T-helper 2 cell (primary cell): ENCODE measurements at places on chromosomes 6 and 20.

- peak; percentile 18 for DNase-seq
Measured at GRCh38 chr20:46520976-46521579, 7.7 kb upstream of the ZNF334 start.

- no peak for DNase-seq
Measured at GRCh38 chr6:132520953-132521352, 8.0 kb upstream of the STX7 start.

DNA sequence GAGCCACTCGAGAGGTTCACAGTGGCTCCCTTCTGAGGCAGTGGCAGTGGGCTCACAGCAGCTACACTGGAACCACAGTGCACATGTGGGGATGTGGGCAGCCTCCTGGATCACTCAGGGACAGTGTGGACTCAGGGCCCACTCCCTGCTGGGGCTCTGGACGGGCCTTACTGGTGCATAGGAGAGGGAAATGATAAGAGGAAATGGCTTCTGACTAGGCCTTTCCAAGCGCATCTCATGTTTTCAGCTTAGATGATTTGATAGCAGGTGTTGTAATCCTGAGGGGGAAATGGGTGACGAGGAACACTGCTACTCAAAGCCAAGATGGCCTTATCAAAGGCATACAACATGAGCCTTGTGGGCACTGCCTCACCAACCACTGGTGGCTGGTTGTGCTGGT lies 44.0 kb downstream of the PANK2 start:
- DNase-seq, result no peak

DNA sequence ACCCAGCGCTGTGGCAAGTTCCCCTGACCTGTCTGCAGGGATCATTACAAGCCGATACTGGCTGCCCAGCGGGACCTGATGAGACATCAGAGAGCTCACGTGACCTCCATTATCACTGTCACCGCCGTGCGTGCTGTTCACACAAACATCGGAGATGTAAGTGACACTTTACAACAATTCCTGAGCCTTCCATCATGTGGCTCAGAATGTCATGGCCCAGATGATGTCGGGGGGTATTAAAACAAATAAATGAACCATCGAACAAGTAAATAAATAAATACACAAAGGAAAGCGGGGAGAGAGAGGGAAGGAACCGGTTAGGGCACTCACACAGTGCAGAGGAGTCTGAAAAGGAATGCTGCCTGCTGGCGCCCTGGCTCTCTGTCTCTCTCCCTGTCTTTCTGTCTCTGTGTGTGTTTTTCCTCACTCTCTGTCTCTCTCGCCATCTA lies 195.1 kb downstream of the BMP7 start:
- no peak for DNase-seq

- no peak for DNase-seq
Measured at GRCh38 chr6:117544716-117545115, 57.6 kb downstream of the GOPC start.

GRCh38 chr6:159493231-159493897 lies 199.7 kb downstream of the SOD2 start:
- no peak for DNase-seq

DNA sequence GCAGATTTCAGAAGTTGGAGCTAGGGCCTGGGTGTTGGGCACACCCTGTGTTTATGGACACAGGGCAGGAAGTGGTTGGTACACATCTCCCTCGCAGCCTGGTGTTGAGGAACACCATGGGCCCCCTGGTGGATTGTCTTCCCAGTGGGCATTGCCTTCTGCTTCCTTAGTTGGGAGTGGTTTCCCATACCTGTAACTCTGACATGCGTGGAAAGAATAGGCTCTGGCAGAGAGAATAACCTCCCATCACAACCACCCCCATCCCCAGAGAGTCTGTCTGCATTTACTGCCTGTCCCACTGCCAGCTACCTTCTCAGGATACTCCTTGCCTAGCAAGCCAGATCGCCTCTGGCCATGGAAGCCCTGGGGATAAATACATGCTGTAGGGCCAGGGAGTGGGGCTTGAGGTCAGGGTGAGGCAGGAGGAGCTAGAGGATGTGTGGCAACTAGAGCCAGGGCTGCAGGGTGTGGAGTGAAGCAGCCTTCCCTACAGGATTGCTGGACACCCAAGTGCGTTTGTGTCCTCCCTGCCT lies 14.7 kb downstream of the LRRC73 start:
- DNase-seq, result no peak

DNA sequence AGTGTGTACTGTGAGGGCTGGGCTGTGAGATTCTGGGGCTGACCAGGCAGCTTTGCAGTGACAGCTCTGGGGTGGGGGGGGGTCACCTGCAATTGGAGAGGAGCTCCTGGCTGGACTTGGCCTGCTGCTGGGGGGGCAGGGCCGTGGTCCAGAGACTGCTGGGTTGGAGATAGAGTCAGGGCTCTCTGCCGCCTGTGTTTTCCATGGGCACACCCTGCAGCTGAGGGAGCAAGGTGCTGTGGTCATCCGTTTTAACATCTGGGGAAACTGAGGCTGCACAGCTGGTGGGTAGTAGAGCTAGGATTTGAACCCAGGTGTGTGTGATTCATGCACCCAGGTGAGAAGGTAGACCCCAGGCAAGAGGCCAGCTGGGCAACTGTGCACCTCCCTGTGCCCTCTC lies 7.3 kb downstream of the DLGAP4 start:
- DNase-seq, result no peak

DNA sequence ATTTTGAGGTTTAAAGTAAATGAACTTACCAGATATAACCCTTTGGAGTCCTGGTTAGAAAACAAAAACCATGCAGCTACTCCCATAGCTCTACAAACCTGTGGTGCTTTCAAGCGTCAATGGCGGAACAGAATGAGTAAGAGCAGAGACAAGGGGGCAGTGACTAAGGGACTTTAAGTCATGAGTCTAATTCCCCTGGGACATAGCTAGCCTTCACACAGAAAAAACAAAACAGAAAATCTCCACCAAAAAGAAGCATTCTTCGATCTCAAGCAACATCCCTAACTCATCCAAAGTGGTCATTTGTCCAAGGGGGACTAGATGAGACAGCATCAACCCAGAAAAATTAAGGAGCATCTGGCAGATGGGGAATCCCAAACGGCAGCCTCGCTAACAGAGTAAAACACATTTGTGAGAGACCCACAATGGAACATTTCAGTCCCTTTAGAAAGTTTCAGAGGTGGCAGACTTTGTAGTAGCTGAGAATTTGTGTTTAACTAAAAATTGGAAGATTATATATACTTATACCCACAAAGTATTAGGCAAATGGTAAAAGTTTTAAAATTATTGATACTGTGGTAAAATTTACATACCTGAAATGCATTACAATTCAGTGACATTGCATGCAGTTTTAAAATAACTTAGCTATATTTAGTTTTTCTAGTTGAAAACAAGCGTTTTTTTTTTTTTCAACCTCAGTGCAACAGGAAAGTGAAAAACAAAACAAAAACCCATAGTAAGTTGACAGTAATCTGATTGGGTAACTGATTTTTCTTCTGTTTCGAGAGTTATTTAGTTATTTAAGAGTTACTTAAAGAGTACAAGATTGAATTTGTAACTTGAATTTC lies 67.5 kb downstream of the KCNQ5 start:
- DNase-seq, result no peak

DNA sequence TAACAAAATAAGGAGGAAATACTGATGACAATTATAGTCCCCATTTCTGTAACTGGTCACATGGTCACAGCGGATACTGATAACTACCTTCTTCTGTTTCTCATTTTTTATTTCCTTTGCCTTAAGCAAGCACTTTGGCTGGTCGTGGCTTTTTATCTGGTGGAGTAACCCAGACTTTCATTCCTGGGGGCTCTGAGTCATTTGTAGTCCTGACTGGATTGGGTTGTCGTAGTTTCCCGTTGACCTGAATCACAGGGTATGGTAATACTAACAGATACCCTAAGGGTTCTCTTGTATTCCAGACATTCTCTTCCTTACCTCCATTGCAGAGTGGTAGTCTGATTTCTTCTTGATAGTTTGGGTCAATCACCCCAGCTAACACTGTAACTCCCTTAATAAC lies 500.3 kb upstream of the ADGRB3 start:
- no peak for DNase-seq

GRCh38 chr20:58829531-58829941 lies 21.2 kb downstream of the GNAS-AS1 start:
- DNase-seq, result no peak

- peak; percentile 53 for DNase-seq
Measured at GRCh38 chr6:45706319-45706718, 309.3 kb downstream of the CLIC5 start.

DNA sequence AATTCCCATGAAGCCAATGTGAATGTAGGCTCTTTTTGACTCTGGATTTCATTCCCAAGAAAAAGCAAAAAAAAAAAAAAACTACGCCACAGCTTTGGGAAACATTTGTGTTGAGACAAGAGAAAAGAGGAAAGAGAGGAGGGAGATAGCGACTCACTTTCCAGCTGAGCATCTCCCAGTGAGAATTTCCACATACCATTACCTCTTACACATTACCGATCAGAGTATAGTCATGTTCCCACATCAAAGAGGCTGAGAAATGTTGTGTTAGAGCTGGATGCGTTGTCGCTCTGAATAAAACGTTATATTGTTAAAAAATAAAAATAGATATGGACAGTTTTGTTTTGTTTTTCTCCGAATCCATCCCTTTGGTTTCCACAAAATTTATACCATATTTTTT lies 1019.3 kb upstream of the ADGRB3 start:
- DNase-seq, result no peak

DNA sequence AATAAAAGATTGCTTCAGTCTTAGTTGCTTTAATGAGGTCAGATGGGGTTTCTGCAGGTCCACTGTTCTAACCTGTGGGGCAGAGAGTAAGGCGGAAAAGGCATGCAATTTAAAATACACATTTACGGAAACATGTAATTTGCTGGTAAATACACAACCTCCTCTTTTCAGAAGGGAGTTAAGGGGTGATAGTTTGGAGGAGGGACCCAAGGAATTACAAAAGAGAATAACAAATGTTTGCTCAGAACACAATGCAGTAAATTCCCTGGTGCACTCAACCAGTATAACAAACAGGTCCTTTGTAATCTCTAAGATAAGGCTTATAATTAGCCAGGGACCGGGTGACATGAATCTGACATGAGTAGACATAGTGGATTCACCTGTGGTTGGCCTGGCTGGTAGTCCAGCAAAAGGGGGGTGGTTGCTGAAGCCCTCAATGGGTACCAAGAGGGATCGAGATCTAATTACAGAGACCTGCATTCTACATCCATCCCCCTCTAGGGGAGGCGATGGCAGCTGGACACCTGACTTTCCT lies 295.1 kb downstream of the PHACTR1 start:
- DNase-seq, result no peak

DNA sequence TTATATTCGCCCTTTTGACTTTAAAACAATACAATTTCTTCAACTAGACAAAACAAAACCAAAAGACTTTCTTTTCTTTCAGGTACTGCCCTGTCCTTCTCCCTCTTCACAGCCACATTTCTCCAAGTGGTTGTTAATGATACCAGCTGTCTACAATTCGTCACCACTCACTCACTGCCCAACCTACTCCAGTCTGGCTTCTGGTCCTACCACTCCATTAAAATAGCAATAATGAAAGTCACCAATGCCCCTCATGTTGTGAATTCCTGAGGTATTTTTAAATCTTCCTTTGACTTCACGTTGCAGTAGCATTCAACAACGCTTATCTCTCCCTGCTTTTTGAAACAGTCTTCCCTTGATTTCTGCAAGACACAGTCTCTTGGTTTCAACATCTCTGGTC lies 11.6 kb upstream of the MAN1A1 start:
- DNase-seq, result no peak

- DNase-seq, result no peak
Measured at GRCh38 chr6:79249136-79249535, 14.7 kb upstream of the HMGN3 start.

DNA sequence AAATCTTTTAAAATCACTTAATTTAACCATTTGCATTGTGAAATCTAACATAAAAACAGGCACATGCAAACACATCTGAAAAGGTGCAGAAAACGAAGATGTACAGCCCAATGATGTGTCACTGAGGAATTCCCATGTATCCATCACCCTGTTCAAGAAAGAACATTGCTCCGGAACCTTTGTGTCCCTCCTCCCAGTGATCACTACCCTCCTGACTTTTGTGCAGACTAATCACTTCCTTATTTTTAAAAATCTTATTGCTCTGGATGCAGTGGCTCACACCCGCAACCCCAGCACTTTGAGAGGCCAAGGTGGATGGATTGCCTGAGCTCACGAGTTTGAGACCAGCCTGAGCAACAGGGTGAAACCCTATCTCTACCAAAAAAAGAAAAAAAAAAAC lies 14.6 kb downstream of the GINS1 start:
- DNase-seq, result no peak

DNA sequence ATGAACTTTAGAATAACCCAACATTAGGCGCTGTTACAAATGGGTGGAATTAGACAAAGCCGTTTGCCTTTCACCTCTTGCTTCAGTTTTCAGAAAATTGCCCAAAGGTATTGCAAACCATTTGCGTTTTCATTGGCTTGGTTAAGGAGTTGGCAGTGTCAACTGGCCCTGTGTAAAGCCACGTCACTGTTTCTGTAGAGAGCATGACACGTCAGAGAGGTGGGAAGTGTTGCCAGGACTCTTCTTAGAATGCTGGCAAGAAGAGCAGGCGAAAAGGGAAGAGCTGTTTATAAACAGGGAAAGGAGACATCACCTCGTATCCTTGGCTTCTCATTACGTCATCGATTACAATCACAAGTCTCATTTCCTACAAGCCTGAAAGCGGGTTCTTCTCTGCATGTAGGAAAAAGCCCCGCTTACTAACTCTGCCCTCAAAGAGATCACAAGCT lies 4.2 kb upstream of the IRF4 start:
- DNase-seq, result no peak
